NCI-H1694 (cell line): ENCODE measurements at places on chromosomes 5 and 9.
A peak's percentile ranks its signal among the peaks of the same experiment; 100 is the strongest.

- DNase-seq, result no peak
Measured at GRCh38 chr5:132056610-132057497, 3.6 kb upstream of the IL3 start.

GRCh38 chr5:127899214-127899610, 184.4 kb upstream of the SLC12A2 start:
- no peak for DNase-seq

DNA sequence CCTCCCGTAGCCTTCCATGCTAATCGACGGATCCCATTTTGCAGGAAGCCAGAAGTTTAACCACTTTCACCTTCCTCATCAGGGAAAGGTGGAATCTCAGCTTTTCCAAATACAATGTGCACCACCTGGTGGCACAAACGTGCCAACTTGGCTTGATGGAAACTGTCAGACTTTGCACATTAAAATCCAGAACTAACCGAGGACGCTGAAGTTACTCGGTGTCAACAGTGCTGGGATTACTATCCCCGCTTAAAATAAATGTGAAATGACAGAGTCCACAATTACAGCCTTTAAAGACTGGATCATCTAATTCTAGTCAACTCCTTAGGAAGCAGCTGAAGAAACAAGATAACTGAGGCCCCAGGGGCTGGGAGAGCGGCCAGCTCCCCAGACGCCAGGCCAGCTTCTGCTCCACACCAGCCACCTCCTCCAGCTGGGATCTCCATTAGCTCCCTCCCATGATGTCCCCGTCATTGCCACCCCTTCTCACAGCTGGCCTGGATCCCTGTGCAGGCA, 50.1 kb upstream of the RETREG1 start:
- DNase-seq, result peak; percentile 11

- DNase-seq, result peak; percentile 60
Measured at GRCh38 chr9:84436386-84437109, 96.0 kb upstream of the SLC28A3 start.

- no peak for DNase-seq
Measured at GRCh38 chr9:38214432-38214831, 145.4 kb upstream of the SHB start.

- DNase-seq, result peak; percentile 18
Measured at GRCh38 chr9:129932303-129933151, 97.3 kb downstream of the USP20 start.

- DNase-seq, result no peak
Measured at GRCh38 chr9:109278848-109279247, 42.0 kb downstream of the EPB41L4B start.

DNA sequence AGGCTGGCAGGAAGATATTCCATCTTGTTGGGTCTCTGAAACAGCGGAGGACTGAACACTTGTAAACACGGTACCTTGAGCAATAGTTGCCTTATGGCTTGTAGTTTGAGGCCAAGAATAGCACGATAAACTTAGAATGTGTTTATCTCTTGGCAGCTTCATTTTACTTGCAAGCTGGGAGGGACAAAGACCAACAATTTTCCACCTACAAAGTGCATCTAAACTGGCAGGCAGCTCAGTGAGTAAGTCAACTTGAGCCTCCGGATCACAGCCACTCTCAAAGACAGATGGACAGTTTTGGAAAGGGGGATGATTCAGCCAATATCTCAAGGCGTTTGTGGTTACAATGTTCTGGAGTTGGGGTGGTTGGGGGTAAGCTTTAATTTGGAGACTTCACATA, 652.6 kb downstream of the CETN3 start:
- no peak for DNase-seq

GRCh38 chr9:107438211-107439031, 51.1 kb downstream of the KLF4 start:
- DNase-seq, result no peak

GRCh38 chr9:105127863-105128220, 116.6 kb upstream of the SLC44A1 start:
- DNase-seq, result no peak

DNA sequence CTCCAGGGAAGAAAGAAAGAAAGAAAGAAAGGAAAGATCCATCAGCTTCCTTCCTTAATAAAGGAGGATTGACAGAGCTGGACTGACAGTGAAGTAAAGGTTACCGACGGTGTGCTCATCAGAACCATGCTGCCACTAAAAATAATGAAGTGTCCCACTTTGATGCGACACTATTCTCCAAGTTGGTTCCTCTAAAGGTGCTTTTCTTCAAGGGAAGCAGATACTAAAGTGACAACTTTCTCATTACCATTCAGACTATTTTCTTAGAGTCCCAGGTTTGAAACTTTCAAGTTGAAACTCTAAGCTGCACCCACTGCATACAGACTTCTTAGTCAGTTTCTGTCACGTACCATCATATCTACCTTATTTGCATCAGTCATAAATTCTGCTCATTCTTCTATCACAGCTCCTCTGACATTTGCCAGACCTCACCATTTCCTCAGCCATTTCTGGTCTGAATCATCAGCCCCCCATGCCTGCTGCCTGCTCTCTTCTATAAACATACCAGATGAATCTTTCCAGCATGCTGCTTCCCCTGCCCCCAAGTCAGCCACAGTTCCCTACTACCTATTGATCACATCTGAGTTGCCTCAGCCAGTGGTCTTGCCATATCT, 177.6 kb downstream of the DEPDC1B start:
- no peak for DNase-seq

DNA sequence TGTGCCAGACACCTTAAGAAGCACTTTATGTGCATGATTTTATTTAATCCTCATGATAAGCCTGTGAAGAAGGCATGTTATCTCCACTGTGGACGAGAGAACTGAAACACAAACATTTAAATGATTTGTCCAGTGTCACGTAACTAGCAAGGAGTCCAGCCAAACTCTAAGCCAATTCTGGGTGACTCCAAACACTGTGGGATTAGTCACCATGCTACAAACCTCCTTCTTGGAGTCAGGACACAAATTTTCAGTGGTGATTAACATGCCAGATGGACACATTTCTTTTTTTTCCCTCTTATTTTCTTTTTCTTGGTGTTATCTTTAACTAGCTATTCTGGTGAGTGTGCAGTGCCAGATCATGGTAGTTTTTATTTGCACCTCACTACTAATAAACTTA, 316.8 kb downstream of the NDUFS4 start:
- DNase-seq, result no peak

- DNase-seq, result no peak
Measured at GRCh38 chr9:19598722-19599121, 189.9 kb downstream of the ACER2 start.

DNA sequence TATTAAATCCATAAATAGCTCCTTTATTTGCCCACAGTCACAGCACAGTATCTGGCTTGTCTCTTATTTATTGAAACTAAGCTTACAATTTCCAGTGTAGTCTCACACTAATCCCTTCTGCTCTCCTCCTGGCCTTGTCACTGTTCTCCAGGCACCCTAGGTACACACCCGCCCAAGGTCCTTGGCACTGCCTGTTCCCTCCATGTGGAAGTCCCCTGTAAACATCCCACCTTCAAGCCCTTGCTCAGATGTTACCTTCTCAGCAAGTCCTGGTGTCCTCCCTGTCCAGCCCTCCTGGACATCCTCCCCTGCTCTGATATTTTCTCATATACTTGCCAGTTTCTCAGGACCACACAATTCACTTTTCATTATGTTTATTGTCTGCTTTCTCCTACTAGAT, 44.2 kb upstream of the CFAP157 start:
- DNase-seq, result no peak

GRCh38 chr9:2228132-2228531, 213.0 kb downstream of the SMARCA2 start:
- DNase-seq, result no peak

- no peak for DNase-seq
Measured at GRCh38 chr5:97548739-97549080, 365.7 kb upstream of the RIOK2 start.

GRCh38 chr5:71939452-71940230, 167.6 kb upstream of the MAP1B start:
- no peak for DNase-seq

- no peak for DNase-seq
Measured at GRCh38 chr5:133995883-133996563, 8.8 kb downstream of the VDAC1 start.

- DNase-seq, result no peak
Measured at GRCh38 chr5:18394443-18394804, 760.2 kb downstream of the TAF11L14 start.

DNA sequence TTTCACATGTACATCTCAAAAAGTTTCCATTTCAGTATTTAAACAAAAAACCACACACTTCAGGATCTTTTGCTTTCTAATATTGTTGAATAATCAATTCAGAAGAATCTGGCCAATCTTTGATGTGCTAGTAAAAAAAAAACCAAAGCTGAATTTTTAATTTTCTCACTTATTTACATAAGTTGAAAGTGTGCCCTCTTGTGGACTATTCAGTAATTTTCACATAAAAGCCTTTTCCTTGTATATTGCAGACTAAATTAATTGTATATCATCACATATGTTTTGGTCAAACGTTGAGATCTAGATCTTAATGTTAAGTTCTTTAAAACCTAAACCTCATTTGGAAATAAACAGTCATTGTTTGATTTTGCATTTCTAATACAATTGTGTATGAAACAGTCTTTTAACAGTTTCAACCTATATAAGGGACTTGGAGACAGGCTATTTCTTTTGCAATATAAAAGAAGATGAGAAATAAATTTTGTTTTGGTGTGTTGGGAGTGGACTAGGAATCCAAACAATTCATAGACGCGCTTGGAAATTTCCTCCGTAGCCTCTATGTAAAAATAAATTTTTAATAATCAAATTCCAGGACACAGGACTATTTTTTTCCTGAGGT, 68.1 kb downstream of the NIPBL start:
- peak; percentile 83 for DNase-seq

- no peak for DNase-seq
Measured at GRCh38 chr5:31095796-31096195, 97.7 kb upstream of the CDH6 start.

- no peak for DNase-seq
Measured at GRCh38 chr5:39822020-39822419, 397.2 kb upstream of the DAB2 start.

DNA sequence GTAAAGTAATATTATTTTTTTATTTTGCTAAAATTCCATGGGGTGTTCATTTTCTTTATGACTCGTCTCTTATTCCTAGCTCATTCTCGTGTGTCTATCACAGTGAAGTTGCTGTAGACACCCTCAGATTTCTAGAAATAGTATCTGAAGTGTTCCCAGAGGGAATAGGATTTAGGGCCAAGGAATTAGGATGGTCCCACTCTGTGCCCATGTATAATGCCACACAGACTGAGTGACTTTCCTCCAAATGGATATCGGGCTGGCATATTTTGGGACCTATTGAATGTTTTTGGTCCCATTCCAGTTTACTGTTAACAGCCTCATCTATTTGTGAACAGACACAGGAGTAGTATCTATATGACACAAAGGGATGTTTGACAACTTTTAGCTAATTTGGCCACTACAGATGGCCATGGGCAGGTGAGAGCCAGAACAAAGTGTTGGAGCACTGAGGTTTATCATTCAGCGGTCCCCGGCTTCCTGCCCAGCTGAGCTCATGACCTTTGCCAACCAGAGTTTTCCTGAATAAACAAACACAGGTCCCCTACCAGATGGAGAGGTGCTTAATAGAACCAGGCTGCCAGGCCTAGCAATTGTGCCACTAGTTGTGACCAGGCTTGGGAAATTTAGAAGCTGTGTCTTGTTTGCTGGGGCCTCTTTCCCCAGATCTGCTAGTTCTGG, 46.9 kb downstream of the MAP1B start:
- DNase-seq, result no peak

- no peak for DNase-seq
Measured at GRCh38 chr9:127252410-127253318, 11.9 kb upstream of the GARNL3 start.

DNA sequence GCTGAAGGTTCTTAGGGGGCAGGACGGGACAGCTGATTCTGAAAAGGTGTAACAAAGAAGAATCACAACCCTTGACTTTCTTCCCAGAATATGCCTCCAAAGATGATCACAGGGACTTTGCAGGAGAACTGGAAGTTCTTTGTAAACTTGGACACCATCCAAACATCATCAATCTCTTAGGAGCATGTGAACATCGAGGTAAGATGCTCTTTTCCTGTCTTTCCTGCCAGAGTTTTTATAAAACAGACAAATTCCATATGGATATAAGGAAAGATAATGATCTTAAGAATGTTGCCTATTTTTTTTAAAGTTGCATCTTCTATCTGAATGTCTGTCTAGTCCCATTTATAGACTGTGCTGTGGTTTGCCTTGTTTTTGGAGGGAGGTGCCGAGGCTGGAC, 87.9 kb downstream of the EQTN start:
- DNase-seq, result no peak

GRCh38 chr5:119238265-119239118, 117.3 kb upstream of the TNFAIP8 start:
- no peak for DNase-seq

DNA sequence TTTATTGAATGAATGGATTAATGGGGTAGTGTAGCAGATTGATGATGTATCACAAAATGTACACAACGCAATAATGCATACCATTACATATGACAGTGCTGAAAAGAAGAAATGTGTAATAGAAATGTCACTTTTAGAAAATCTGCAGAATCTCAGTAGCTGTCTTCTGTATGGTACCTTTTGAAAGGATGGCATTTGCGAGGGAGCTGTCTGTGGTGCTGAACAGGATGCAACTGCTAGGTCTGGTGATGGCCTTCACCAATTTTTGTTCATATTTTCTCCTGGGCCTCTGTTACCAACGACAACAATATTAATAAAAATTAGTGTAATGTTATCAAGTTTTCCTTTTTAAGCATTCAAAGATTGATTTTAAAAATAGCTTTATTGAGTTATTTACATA, 36.2 kb upstream of the OTULIN start:
- DNase-seq, result no peak

DNA sequence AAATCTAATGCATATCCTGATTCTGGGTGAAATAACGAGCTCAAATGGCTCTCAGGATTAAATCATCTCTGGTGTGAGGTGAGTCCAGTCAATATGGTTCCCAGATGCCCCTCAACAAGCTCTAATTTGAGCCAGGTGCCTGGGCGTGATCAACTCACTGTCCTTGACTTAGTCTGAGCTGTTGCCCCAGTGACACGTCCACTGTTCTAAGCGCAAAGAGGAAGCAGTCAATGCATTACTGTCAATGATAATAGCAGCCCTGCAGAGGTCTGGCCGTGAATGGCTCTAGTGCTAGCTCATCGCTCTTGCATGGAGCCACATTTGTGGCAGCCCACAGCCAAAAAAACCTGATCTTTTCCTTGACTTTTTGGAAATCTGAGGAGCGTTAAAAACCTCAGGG, 128.6 kb upstream of the EFNA5 start:
- DNase-seq, result no peak

GRCh38 chr9:125888211-125888610, 141.0 kb downstream of the PBX3 start:
- no peak for DNase-seq

- DNase-seq, result no peak
Measured at GRCh38 chr5:175902026-175902425, 30.6 kb downstream of the CPLX2 start.
